ENCODE measurements at places on chromosomes 4 and X. TPM values are rescaled to one million over a fixed set of nuclear protein-coding genes. Genes with fewer than 3 reads are reported as not detected.

SORCS2 gene
- total RNA-seq: 7.2 TPM

GRCh38 chr4:142110136-142110535 is 473.8 kb downstream of the IL15 start:
- no peak for DNase-seq

DNA sequence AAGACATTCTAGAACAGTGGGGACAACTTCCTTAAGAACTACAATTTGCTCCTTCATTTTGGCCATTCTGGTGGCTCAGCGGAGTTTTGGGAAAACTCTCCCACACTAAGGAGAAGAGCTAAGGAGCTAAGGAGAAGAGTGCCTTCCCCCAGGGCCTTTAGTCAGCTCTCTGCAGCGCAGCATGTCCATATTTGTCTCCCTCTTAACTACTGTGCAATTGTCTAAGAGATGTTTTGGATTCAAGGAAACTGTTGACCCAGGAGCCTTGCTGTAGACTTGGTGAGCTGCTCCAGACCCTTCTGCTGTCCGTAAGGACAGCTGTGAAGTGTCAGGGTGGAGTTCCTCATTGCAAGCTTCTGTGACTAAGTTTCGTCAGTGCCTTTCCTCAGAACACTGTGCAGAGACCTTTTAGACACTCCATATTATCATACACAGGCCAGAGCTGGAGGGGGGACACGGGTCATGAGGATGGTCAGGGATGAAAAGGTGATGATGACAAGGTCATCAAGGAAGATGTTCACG is 179.0 kb downstream of the NHS start:
- DNase-seq: no peak

ARMCX6 gene
- 35.6 TPM for total RNA-seq

SRPX2 gene
- total RNA-seq: 39.1 TPM

Measured in upper lobe of right lung (tissue), 1 donor.